ENCODE measurements at places on chromosomes 6 and 20.

DNA sequence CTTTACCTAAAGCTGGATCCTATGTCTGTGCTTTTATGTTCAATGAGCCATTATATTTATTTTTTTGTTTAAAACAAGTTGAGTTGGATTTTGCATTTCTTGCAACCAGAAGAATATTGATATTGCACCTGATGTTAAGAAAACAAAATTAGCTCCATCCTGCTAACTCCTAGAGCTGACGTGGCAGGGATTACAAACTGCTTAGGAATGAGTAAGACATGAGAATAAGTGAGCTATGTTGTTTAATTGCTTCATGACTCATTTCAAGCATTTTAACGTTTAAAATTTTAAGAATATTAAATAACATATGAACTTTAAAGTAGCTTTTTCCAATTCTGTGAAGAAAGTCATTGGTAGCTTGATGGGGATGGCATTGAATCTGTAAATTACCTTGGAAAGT lies 663.5 kb downstream of the EPM2A start:
- DNase-seq: no peak

DNA sequence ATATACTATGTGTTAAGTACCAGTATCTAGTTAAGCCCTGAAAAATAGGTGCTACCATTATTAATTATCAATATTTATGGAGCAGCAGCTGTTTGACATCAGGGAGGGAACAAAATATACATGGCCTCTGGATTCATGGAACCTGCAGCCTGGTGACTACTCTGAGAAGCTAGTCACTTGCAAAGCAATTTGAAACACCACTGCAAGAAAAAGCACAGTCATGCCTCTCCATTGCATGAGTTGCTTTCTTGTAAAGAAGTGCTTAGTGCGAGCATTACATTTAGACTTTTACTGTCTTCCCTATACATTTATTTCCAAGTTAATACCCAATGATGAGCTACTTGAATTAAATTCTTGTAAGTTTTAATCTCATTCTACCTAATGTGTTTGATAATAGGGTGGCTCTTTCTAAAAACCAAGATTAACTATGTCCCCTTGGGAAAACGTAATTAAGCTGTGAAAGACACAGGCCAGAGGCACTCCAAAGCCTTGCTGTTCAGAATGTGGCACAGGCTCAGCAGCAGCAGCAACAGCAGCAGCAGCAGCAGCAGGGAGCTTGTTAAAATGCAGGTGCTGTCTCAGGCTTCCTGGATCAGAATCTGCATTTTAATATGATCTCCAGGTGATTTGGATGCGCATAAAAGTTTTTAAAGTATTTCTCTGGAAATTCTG lies 83.6 kb downstream of the PFDN4 start:
- DNase-seq: no peak

- DNase-seq: no peak
Measured at GRCh38 chr6:118578617-118579016, 30.5 kb downstream of the PLN start.

GRCh38 chr6:139846538-139847456 lies 472.3 kb upstream of the CITED2 start:
- DNase-seq: no peak

DNA sequence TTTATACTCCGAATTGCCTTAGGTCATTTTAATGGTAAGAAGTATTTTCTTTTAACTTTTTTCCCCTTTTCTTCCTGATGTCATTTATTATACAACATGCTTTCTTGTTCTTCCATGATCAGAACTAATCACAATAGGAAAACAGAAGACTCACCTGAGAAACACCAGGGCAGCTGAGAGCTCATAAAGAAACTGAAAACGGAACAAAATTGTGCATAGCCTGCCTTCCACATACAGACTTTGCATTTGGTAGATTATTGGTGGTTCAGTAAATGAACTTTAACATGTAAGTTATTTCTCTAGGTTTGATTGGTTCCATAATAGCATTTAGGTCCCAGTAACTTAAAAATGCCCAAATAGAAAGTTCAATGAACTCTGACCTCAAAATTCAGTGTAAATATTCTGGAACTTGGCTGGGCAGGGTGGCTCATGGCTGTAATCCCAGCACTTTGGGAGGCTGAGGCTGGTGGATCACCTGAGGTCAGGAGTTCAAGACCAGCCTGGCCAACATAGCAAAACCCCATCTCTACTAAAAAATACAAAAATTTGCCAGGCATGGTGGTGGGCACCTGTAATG lies 161.1 kb upstream of the DTNBP1 start:
- no peak for DNase-seq

GRCh38 chr6:101545191-101545590 lies 151.7 kb downstream of the GRIK2 start:
- no peak for DNase-seq

DNA sequence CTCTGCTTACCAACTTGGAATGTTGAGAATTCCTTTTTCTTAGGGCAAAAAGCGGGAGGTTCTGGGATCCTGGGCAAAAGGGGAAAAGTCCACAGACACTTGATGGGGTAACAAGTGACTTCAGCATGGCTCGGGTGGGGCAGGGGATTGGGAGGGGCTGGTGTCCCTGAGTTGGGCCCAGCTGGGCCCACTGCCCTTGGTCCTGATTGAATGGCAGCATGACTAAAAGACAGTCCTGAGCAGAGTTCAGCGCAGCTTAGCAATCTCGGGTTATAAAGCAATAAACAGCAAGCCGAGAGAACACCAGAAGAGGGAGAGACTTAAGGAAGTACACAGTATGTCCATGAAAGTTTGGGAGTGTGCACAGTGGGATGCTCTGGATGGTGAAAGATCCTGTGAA lies 5.6 kb downstream of the PPP2R5D start:
- no peak for DNase-seq

- no peak for DNase-seq
Measured at GRCh38 chr6:151071295-151071694, 168.5 kb upstream of the AKAP12 start.

DNA sequence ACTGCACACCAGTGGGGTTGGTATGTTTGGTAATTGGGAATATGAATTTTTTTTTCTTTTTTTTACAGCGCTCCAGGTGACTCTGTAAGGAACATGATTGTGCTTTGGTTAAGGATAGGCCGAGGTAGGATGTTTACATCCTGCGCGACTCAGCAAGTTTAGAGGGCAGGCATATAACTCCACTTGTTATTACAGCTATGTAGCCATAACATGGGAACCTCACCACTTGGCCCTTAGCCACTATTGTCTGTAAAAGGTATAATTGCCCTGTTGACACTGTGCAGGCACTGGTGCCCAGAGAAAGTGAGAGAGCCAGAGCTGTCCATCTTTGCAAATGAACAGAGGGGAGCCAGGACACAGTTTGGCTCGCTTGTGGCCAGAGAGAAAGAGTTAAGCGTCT lies 172.9 kb downstream of the MCHR2 start:
- DNase-seq: no peak

- DNase-seq: no peak
Measured at GRCh38 chr20:39631557-39631956, 669.4 kb downstream of the DHX35 start.

DNA sequence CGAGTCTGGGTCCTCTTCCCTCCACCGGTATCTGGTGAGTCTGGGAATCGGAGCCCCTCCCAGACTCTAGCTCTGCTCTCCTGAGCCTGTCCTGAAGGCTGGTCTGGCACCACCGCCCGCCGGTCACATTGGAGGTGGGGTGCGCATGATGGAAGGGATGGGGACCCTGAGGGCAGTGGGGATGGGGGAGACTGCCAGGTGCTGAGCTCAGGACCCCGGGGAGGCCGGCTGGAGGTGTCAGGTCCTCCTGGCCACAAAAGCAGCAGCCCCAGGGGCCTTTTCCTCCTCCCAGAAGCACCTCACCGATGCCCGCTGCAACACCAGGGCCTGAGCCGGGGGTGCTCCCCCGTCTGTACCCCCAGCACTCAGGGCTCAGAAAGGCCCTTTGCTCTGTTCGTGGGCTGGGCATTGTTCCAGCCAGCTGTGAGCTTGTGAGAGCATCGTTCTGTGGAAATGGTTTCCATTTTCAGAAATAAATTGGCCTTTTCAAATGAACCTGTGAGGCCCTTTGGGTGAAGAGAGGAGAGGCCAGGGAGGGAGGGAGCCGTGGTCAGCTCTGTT lies 2.5 kb upstream of the NPBWR2 start:
- no peak for DNase-seq

GRCh38 chr6:45416700-45417099 lies 39.0 kb upstream of the SUPT3H start:
- no peak for DNase-seq

GRCh38 chr6:133553652-133554051 lies 312.5 kb downstream of the EYA4 start:
- no peak for DNase-seq

DNA sequence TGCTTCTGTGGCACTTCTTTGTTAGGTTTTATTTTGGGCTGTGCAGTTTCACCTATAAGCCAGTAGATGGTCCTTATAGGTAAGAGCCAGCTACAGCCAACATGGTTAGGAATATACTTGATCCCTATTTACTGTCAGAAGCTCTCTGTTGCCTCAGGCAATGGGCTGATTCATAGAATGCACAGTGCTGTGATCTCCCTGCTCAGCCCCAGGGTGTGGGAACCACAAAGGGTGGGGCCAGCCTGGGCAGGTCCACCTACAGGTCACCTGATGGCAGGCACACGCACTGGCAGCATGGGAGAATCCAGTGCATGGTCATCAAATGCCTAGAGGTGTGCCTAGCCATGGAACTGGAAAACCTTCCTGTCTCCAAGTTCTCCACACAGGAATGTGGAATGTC lies 191.9 kb downstream of the MOXD1 start:
- DNase-seq: no peak
